GM13977 (cell line): ENCODE measurements at places on chromosomes 11 and 22.

GRCh38 chr22:41262250-41262765 lies 21.6 kb upstream of the CHADL start:
- DNase-seq = no peak

GRCh38 chr11:68373189-68373814 lies 60.9 kb downstream of the LRP5 start:
- no peak for DNase-seq

GRCh38 chr11:117970400-117971024 lies 15.7 kb upstream of the IL10RA start:
- DNase-seq = no peak

- DNase-seq = no peak
Measured at GRCh38 chr11:38562562-38562961, 1964.5 kb upstream of the RAG2 start.

DNA sequence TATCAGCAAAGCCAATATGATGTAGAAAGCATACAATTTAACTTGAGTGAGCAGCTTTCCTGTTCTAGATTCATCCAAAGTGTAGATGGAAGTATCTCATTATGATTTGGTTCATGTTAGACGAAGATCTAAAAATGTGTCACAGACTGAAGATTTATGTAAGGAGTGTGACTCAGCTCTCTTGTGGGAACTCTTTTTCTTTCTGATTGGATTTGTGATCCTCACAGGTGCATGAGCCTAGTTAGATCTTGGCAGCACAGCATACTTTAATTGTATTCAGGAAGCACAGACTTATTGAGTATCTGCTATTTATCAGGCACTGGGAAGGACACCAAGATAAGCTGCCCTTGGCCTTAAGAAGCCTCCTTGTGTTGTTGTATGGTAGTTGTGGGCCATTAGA lies 147.1 kb downstream of the C11orf91 start:
- DNase-seq = no peak

DNA sequence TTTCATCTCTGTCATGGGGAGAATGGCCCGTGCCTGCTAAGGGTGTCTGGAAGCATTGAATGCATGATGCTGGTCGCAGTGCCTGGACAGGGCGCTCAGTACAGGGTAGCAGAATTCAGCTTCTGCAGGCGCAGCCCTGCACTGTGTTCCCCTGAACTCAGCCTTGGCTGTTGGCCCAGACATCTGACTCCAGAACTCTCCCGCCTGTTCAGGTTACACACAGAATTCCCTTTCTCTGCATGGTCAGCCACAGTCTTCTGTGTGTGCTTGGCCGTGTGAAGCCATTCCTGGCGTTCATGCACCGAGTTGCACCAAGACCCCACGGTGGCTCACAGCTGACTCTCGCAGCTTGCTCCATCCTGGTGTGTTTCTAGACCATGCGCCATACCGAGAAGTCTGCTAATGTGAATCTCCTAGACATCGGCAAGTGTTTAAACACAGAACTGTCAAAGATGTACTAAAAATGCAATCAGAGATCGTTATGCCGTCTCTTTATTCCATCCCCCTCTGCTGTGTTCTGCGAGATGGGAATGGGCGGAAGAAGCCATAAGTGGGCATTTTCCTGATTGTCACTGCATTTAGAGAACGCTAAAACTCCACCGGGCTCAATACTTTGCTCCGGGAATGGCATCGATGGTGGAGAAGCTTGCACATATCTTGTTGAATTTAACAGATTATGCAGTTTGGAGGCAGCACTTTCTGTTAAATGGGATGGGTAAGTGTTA lies 55.6 kb downstream of the MPPED1 start:
- no peak for DNase-seq

DNA sequence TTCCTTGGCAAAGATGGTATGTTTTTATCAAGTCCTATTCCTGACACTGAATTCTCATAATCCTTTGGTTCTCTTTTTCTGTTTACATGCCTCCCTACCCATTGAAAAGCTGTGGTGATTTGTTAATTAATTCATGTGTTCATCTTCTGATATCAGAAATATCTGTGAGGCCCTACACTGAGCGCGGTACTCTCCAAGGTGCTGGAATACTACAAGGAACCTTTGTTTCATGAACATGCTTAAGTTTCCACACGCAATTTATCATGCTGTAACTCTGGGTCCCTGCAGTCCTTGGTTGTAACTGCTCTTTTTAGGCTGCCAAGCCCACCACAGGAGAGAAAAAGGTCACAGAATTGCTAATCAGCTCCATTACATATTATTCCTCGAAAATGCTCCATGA lies 331.8 kb downstream of the FAT3 start:
- no peak for DNase-seq
